ENCODE measurements at places on chromosomes 3 and 15.
A peak's percentile ranks its signal among the peaks of the same experiment; 100 is the strongest.

DNA sequence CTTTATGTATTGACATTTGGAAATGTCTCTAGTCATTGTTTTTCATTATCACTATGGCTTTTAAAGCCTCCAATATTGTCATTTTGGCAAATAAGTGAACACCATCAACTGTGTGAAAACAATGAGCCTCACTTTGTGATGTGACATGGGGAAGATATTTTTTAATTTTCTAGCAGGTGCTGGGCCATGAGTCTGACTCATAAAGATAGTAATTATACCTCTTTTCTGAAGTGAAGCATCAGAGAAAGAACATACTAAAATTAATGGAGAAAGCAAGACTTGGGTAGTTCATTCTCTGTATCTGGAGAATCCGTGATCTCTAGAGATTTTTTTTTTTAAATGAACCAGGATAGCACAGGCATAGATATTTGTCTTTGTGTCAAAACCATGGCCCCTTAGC is 100.8 kb downstream of the CCNL1 start:
- no peak for DNase-seq

DNA sequence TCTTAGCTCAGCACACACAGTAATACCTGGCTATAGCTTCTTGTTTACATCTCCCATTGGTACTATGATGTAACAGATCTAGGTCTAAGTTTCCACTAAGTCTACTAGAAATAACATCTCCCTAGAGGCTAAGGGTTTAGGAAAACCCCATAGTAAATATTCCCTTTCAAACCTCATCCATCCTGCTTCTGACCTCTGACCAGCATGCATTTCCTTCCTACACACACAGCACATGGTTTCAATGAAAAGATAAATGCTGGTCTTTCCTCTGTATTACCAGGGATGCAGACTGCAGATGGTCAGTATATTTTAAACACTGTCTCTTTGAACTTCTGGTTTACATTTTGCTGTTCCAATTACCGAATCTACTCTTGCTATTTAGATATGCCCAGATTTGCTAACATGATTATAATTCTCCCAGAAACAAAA is 96.6 kb downstream of the EFL1 start:
- DNase-seq: no peak

DNA sequence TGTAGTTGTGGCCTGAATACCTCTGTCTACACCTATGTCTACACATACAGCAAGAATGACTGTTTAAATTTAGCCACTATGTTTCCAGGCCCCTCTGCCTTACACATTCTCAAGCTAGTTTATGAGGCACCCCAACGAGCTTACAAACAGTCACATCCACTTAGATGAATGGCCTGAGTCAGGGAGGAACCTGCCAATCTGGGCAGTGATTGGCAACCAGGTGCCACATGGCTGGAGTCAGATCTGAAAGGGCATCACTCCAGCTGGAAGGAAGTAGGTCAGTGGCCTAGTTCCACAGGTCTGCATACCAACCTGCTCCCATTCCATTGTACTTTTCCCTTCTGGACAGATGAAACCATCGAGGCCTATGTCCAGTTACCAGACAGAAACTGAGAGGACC is 136.3 kb downstream of the FOXP1 start:
- DNase-seq: no peak

DNA sequence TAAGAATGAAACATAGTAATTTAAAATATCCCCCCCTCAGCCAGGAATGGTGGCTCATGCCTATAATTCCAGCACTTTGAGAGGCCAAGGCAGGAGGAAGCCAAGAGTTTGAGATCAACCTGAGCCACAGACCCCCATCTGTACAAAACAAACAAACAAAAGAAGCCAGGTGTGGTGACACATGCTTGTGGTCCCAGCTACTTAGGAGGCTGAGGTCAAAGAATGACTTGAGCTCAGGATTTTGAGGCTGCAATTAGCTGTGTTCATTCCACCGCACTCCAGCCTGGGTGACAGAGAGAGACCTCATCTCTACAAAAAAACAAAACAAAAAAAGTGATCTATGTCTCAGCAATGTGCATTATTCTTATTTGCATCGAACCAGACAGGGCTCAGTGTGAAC is 800.8 kb downstream of the MCTP2 start:
- no peak for DNase-seq

- no peak for DNase-seq
Observed at GRCh38 chr3:22045882-22046281, 294.9 kb upstream of the ZNF385D start.

GRCh38 chr15:100880897-100881242 is 1.2 kb downstream of the ALDH1A3 start:
- no peak for DNase-seq

- no peak for DNase-seq
Observed at GRCh38 chr15:101204739-101205535, 46.9 kb downstream of the CHSY1 start.

DNA sequence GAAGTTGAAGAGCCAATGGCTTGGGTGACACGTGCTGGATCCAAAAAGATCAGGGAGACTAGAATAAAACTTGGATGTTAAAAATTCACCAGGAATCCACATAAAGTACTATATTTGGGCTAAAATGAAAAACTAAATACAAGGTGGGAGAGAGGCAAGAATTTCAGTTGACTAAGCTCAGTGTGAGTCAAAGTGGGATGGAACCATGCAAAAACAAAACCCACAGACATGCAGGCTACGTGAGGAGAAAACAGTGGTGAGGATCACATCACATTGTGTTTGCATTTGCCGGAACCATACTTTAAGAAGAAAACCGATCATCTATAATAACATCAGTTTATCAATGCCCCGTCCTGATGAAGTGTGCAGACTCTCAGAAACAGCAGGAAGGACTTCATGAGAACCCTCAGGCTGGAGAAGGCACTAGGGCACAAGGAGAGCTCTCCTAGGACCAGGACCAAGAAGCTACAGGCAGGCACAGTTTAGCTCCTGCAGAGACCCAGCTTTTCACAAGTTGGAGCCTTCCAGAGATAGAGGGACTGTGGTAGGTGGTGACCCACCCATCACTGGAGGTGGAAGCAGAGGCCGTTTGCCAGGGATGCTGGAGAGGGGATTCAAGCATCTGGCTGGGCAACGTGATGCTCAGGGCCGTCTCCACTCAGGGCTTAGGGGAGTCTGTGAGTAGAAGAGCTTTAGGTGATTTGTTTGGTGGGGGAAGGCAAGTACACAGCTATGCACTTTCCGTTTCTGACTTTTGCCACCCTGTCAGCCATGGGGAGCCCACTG is 29.0 kb upstream of the NR2E3 start:
- peak; percentile 32 for DNase-seq

GRCh38 chr3:15361494-15362214 is 29.3 kb upstream of the SH3BP5 start:
- no peak for DNase-seq

- no peak for DNase-seq
Observed at GRCh38 chr15:73881579-73882320, 8.4 kb downstream of the TBC1D21 start.
